RWPE1 (cell line): ENCODE measurements at places on chromosomes 12 and 14.

GRCh38 chr12:105507311-105508038 lies 177.0 kb downstream of the C12orf75 start:
- DNase-seq, result no peak

DNA sequence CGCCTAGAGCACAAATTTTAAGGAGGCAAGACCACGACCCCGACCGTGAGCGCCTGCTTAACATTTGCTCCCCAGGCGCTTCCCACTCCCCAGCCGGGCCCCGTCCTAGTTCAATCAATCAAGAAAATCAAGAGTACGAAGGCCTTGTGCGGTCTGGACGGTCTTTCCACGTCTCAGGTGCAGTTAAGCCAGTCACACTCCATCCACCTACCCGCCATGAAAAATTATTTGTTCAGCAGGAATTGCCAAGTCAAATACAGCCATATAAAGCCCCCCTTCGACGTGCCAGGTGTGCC lies 603 bp upstream of the LRR1 start:
- DNase-seq, result peak; percentile 20

- no peak for DNase-seq
These were observed 13.1 kb upstream of the CLEC7A start for GRCh38 chr12:10142976-10143589.

- no peak for DNase-seq
These were observed 12.3 kb downstream of the DENND5B start for GRCh38 chr12:31578632-31579031.

- peak; percentile 77 for DNase-seq
These were observed 53.8 kb downstream of the SSH1 start for GRCh38 chr12:108803428-108804105.

DNA sequence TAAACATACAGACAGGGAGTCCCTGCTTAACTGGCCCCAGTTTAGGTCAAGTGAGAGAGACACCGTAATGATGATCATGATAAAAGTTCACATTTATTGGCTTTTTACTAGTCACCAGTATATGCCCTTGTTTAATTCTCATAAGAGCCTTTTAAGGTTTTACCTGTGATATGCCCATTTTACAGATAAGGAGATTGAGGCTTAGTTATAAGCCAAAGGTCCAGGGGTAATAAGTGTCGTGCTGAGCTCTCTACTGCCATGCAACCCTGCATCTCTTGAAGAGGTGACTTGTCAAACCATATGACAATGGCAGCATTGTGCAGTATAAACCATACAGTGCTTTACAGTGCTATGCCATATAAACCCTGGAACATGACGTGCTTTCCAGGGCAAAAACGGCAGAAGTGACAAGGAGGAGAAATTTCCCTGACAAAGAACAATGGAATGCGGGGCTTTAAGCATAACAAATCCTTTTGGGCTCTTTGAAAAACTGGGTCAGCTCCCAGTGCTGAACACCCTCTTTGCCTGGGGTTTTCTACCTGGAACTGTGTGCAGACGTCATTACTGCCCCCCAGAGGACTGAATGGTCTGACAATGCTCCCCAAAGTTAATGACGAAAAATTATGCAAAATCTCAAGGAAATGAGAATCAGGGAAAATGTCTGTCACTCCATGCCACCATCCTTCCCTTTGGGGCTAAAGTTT lies 59.7 kb upstream of the C14orf132 start:
- DNase-seq, result no peak
